ENCODE measurements at places on chromosomes 11 and 22.

GRCh38 chr11:129386795-129387397, 11.2 kb downstream of the BARX2 start:
- no peak for DNase-seq

DNA sequence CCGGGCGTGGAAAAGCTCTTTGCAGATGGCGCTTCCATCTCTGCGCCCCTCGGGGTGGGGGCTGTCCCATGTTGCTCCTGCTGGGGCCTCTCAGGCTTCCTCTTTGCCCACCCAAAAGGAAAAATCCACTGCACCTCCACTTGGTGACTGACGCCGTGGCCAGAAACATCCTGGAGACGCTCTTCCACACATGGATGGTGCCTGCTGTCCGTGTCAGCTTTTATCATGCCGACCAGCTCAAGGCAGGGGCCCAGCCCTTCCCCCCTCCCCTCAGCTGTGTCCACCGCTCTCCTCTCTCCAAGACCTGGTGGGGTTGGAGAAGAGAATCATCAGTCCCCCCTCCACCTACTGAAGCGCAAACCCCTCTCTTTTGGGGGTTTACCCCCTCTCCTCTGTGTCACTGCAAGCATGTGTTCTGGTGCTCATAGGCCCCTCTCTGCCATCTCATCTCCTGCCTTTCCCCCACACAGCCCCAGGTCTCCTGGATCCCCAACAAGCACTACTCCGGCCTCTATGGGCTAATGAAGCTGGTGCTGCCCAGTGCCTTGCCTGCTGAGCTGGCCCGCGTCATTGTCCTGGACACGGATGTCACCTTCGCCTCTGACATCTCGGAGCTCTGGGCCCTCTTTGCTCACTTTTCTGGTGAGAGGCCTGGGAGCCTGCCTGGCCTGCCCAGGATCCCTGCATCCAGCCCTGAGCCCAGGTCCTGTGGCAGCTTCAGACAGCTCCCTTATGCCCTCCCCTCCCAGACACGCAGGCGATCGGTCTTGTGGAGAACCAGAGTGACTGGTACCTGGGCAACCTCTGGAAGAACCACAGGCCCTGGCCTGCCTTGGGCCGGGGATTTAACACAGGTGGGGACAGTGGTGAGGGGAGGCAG, 1.8 kb downstream of the LARGE2 start:
- no peak for DNase-seq

DNA sequence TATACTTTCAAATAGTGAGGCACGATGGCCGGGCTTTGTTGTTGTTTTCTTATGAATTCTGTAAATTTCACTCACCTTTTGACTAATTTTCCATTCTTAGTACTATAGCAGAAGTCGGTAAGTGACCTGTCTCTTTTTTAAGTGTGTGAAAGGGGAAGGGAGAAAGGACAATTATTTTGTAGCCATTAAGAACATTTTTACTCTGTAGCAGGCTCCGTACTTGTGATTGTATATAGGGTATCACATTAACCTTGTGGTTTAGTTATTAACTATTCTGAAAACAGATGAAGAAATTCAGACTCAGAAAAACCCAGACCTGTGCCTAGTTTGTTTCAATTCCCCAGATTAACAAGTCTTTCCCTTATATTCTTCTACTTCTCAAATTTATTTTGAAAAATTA, 78.7 kb downstream of the CASP12 start:
- DNase-seq, result no peak

GRCh38 chr11:44812971-44813370, 86.2 kb downstream of the TSPAN18 start:
- no peak for DNase-seq

DNA sequence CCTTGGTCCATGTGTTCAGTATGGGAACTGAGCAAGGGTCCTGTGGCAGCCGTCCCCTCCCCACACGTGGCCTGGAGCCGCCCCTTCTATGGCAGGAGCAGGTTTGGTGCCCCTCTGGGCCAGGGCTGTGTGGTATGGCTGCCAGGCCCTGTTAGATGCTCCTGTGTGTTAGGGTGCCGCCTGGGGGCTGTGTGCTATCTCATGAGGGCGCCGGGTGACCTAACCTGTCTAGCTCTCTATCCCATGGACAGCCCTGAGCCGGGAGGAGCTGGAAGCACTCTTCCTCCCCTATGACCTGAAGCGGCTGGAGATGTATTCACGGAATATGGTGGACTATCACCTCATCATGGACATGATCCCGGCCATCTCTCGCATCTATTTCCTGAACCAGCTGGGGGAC, 34.7 kb downstream of the NAT10 start:
- DNase-seq, result no peak

DNA sequence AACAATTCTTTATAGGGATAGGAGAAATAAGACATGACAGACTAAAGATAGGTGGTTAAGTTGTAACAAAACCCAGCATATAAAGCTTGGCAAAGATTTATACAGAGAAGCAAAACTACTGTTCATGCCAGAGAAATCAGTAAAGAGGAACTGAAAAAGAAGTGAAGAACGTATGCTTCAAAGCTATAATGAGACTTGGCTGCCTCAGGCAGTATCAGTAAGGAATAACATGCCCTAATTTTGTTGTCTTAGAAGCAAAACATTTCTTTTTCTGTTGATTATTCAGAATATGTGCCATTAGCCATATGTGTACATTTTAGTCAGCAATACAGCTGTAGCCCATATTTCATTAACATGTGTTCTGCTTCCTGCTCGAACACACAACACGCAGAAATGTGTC, 403.2 kb downstream of the NELL1 start:
- no peak for DNase-seq

- DNase-seq, result peak; percentile 29
Observed at GRCh38 chr22:36577019-36577418, 48.1 kb upstream of the EIF3D start.

DNA sequence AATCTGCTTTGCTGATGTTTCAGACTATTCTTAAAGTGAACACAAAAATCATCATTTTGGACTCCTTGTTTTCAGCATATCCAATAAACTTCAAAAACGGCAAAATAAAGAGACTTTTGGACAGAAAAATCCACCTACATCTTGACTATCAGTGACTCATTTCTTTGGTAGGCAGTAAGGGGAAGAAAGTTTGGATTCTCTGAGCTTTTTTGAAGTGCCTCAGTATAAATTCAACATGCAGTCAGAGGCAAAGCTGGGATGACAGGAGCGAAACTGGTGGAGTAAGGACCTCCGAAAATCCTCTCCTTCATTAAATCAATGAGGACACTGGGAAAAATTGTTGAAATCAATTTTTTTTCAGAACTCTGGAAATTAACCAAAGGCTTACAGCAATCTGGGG, 29.7 kb downstream of the EFCAB6 start:
- no peak for DNase-seq

GRCh38 chr11:65454311-65454695, 31.7 kb downstream of the NEAT1 start:
- DNase-seq, result no peak

All from skeletal muscle cell (primary cell).